ENCODE measurements at places on chromosomes 5 and 9. TPM values are rescaled to one million over a fixed set of nuclear protein-coding genes. Genes with fewer than 3 reads are reported as not detected.

DNA sequence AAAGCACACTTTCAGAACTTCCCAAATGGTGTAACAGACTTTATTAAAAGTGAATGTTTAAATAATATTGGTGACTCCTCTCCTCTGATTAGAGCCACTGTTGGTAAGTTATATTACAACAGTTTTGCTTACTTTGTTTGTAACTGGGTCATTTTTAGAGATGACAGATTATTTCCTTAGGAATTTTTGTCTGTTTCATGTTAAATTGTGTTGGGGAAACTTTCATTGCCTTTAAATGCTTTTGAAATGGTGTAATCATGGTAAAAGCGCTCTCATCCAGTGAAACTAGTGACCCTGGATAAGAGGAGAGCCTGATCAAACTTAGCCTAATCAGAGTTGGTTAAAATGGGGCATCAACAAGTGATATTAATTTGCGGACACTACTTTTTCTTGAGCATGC is 39.4 kb downstream of the TNPO1 start:
- H3K36me3 ChIP-seq = peaks cover 45% of the 10 kb centered on the region
- no peaks in the 10 kb centered on the region for H3K27me3 ChIP-seq
- H3K4me1 ChIP-seq = no peaks in the 10 kb centered on the region
- DNase-seq = no peak
- H3K27ac ChIP-seq = no peak overlapping the region

DNA sequence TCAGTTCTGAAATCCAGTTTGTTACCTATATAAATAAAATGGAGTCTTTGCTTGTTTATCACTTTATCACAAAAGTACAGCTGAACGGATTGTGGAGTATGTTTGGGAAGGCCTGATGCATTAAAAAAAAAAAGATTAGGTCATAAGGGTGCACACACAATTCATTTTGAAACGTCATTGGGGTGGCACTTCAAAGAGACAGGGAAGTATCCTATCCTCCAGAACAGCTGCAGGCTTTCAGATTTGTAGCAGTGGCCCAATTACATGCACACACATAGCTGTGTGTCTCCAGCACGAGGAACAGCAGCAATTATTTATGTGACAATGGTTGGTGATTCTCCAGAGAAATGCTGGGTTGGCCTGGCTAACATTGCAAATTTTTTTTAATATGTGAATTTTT is 46.8 kb upstream of the FER start:
- no peak overlapping the region for H3K27ac ChIP-seq
- no peak overlapping the region for H3K4me3 ChIP-seq
- no peaks in the 10 kb centered on the region for H3K36me3 ChIP-seq
- DNase-seq = no peak
- H3K4me1 ChIP-seq = no peaks in the 10 kb centered on the region
- H3K27me3 ChIP-seq = no peaks in the 10 kb centered on the region

The SHISAL2B gene
- not detected for total RNA-seq

The PCDHB12 gene
- 0.80 TPM for total RNA-seq

GRCh38 chr9:115141612-115142011 is 23.7 kb upstream of the TNC start:
- no peaks in the 10 kb centered on the region for H3K4me1 ChIP-seq
- no peak overlapping the region for H3K27ac ChIP-seq
- no peaks in the 10 kb centered on the region for H3K36me3 ChIP-seq
- no peaks in the 10 kb centered on the region for H3K27me3 ChIP-seq
- DNase-seq = no peak

- no peak for DNase-seq
- no peaks in the 10 kb centered on the region for H3K4me1 ChIP-seq
- no peak overlapping the region for H3K4me3 ChIP-seq
- no peaks in the 10 kb centered on the region for H3K27me3 ChIP-seq
- H3K36me3 ChIP-seq = no peaks in the 10 kb centered on the region
Measured at GRCh38 chr9:26375448-26375847, 517.2 kb downstream of the CAAP1 start.

The ORM1 gene
- total RNA-seq = not detected

The NADK2 gene
- total RNA-seq = 21.5 TPM

The COL23A1 gene
- total RNA-seq = 1.2 TPM

DNA sequence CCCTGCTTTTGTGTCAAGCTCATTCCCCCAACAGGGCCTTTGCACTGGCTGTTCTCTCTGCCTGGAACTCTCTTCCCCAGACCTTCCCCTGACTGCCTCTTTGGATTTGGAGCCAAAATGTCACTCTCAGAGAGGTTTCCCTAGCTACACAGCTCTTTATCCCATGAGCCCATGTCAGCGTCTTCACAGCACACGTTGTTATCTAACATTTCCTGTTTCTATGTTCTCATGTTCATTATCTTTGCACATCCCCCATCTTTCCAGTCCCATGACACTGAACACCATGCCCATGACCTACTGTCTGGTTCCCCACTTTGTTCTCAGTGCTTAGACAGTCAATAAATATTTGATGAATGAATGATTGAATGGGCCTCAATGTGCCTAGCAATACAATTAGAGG is 26.3 kb upstream of the ARSI start:
- H3K4me1 ChIP-seq = no peaks in the 10 kb centered on the region
- no peaks in the 10 kb centered on the region for H3K27me3 ChIP-seq
- no peak overlapping the region for H3K27ac ChIP-seq
- no peak for DNase-seq
- no peaks in the 10 kb centered on the region for H3K36me3 ChIP-seq

DNA sequence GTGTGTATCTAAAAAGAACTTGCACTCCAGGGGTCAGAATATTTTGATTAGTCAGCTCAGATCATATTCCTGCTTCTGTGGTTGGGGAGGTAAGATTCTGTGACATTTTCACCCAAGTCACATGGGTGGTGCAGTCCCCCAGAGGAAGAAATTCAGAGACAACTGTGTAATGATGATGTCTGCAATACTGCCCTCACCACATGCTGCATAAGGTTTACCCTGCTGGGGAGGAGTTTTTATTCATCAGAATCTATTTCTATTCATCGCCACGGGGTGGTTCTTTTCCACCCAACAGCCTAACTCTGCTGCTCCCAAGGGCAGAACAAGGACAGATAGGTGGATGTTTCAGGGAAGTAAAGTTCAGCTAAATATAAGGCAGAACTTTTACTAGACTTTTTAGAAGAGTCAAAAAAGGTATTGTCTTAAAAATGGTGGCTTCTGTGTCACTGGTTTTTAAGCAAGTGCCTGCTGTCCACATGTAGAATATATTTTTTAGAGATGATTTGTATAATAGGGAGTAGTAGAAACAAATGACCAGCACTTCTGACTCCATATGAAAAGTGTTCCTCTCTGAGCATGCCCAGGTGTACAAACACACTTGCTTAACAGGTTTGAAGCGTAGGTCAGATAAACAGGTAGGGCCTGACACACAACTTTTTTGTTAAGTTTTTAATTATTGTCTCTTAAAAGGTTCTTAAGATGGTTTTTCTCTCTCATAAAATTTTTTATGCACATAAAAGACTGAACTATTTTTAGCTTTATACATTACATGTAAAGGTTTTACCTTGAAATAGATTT is 352.7 kb downstream of the LRRC70 start:
- no peaks in the 10 kb centered on the region for H3K36me3 ChIP-seq
- H3K27me3 ChIP-seq = no peaks in the 10 kb centered on the region
- H3K4me1 ChIP-seq = no peaks in the 10 kb centered on the region
- no peak for DNase-seq
- H3K27ac ChIP-seq = no peak overlapping the region

GRCh38 chr9:31588006-31588405 is 796.4 kb upstream of the ACO1 start:
- H3K27ac ChIP-seq = no peak overlapping the region
- no peaks in the 10 kb centered on the region for H3K4me1 ChIP-seq
- no peaks in the 10 kb centered on the region for H3K27me3 ChIP-seq
- H3K36me3 ChIP-seq = no peaks in the 10 kb centered on the region

DNA sequence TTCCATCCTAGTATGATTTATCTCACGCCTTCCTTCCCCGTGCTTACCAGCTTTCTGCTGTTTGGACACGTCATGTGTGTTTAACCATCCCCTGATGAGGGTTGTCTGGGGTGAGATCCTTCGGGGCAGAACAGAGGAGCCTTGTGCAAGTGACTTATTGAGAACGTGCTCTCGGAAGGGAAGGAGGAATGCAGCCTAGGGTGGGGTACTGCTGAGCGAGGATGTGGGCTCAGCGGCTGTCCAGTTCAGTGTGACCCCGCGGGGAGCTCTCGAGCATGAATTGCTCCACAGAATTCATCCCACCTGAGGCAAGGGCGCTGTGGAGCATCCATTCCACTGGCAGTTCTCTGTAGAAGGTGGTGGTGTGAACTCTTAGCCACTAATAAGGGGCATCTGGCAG is 4.0 kb downstream of the MYOZ3 start:
- H3K36me3 ChIP-seq = no peaks in the 10 kb centered on the region
- H3K4me3 ChIP-seq = no peak overlapping the region
- DNase-seq = peak; percentile 26
- no peaks in the 10 kb centered on the region for H3K4me1 ChIP-seq

DNA sequence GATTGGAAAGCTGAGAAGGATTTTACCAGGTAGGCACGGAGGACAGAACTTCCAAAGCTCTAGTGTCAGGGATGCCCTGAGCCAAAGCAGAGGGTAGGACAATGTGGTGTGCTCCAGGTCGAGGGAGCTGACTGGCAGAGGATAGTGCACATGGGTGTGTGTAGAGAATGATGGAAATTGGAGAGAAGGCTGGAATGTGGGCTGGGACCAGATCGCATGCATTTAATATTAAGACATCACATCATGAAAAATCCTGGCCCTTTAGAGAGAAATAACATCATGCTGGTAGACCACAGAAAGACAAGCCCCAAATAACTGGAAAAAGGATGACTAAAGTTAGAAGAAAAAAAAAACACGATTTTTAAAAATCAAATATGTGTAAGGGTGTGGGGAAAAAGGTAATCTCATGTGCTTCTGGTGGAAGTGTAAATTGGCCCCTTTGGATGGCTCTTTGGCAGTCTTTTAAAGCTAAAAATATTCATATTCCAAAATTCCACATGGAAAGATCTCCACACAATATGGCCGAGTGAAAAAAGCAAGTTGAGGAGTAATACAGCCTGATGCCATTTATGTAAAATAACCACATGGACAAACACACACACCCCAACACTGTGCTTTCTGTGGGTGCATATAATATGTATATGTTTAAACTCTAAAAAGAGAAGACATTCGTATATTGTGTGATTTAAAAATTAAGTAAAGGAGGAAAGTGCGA is 67.0 kb upstream of the TGFBR1 start:
- no peaks in the 10 kb centered on the region for H3K4me1 ChIP-seq
- no peak overlapping the region for H3K27ac ChIP-seq
- no peaks in the 10 kb centered on the region for H3K36me3 ChIP-seq
- no peak overlapping the region for H3K4me3 ChIP-seq

The DDX4 gene
- not detected for total RNA-seq

The AJM1 gene
- 4.1 TPM for total RNA-seq

GRCh38 chr5:59234236-59234635 is 651.4 kb downstream of the RAB3C start:
- H3K27me3 ChIP-seq = no peaks in the 10 kb centered on the region
- H3K36me3 ChIP-seq = no peaks in the 10 kb centered on the region
- no peaks in the 10 kb centered on the region for H3K4me1 ChIP-seq
- no peak overlapping the region for H3K4me3 ChIP-seq
- no peak for DNase-seq
- no peak overlapping the region for H3K27ac ChIP-seq

DNA sequence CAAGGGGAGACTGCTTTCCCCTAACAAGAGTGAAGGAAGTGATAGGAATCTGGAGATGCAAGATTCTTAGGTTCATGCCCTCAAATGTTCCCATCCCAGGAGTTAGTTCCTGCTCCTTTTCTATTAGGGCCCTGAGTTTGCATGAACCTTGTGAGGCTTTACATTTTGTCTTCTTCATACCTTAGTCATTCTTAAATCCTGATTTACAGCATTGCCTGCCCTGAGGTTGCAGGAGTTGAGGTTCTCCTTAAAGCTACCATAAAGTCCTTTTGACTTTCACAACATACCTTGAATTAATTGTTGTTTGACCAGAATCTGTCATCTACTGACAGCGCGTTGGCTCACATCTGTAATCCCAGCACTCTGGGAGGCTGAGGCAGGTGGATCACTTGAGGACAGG is 151.5 kb upstream of the ABCA1 start:
- no peaks in the 10 kb centered on the region for H3K27me3 ChIP-seq
- no peak overlapping the region for H3K27ac ChIP-seq
- H3K4me3 ChIP-seq = no peak overlapping the region
- no peaks in the 10 kb centered on the region for H3K4me1 ChIP-seq
- DNase-seq = no peak

The PJA2 gene
- total RNA-seq = 55.2 TPM

GRCh38 chr9:86757382-86757720 is 190.0 kb downstream of the GAS1 start:
- H3K4me3 ChIP-seq = no peak overlapping the region
- no peak for DNase-seq
- no peaks in the 10 kb centered on the region for H3K36me3 ChIP-seq
- no peaks in the 10 kb centered on the region for H3K27me3 ChIP-seq
- no peak overlapping the region for H3K27ac ChIP-seq

The BTNL8 gene
- 141 TPM for total RNA-seq

DNA sequence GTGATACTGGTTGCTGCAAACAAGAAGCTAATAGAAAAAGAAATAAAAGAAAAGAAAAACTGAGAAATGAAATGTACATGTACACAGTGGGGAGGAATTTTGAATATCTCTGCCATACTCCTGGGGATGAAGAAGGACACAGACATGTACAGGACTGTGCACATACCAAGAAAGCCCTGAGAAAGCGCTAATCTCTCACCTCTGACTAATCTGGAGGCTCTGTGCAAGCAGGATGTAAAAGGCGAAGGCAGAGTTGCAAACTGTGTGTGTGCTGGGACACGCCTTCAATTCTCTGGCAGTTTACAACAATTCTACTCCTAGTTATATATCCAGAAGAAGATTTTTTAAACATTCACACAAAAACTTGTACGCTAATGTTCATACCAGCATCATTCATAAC is 211.4 kb downstream of the KIAA0825 start:
- no peaks in the 10 kb centered on the region for H3K4me1 ChIP-seq
- no peak overlapping the region for H3K4me3 ChIP-seq
- H3K27me3 ChIP-seq = no peaks in the 10 kb centered on the region
- H3K36me3 ChIP-seq = no peaks in the 10 kb centered on the region
- DNase-seq = no peak
- no peak overlapping the region for H3K27ac ChIP-seq

The ANKRD33B gene
- total RNA-seq = 0.70 TPM

All from Peyer's patch (tissue), 4 donors.